Esophagus squamous epithelium (tissue), 5 donors: ENCODE measurements at places on chromosomes 2 and 18.

GRCh38 chr2:28956415-28956826 lies 24.7 kb upstream of the TOGARAM2 start:
- no peak for DNase-seq

DNA sequence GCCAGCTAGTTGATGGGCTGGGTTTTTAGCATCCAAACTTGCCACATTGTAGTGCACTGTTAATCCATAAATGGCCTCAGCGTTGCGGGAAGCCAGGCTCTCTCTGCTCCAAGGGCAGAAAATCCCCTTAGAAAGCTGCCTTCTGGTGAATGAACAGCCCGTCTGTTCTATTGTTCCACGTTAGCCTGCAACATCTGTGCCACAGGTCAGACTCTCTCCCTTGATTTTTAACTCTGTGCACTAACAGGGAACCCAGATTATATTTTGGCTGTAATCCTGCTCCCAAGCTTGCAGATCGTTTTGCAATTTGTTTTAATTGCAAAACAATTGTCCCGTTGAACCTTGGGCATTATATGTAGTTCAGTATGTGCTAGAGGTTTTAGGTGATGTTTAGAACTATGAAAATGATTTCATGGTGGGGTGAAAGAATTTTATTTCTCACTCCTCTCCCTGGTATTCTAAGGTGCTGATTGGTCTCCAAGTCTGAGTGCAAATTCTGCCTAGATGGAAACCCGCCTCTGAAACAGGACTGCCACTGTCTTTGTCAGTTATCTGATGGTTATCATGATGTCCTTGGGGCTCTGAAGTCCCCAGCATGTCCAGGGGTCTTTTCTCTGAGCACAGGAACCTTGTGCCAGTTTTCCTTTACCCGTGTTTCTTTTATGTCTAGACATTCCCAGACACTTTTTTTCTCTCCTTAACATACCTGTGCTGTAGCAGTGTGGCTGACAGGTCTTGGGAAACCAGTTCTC lies 106.6 kb downstream of the MAP4K4 start:
- no peak for DNase-seq

DNA sequence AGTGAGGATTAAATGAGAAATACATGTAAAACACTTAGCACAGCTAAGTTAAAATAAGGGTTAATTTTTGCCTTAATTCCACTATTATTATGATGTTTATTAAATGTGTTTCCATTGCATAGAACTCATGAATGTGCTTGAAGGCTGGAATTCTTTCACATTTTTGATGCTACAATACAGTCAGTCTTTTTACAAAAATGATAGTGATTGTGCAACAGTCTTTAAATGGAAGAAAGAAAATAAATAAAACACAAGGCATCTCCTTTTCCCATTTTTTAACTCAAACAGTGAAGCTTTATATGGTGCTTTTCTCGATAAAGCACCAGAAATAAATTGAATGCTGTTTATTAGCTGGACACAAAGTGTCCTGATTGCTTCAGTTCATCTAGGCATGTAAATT lies 123.9 kb downstream of the MAP2 start:
- no peak for DNase-seq

DNA sequence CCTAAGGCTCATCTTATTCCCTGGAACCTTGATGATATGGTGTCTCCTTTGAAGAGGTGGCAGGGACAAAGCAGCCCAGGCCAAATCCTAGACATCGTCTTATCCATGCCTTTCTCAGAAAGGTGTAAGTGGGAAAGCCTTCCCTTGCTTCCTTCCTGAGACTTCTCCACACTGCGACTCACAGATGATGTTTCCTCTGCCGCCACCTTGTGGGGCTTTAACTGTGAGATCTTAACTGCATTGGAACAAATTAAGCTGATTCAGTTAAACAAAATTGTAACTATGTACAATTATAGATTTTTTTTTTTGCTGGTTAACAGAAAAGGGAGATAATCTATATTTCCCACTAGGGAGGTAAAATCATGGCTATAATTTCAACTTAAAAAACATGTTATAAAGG lies 10.0 kb upstream of the GCA start:
- no peak for DNase-seq

GRCh38 chr2:163646687-163647086 lies 89.1 kb downstream of the FIGN start:
- DNase-seq = no peak

DNA sequence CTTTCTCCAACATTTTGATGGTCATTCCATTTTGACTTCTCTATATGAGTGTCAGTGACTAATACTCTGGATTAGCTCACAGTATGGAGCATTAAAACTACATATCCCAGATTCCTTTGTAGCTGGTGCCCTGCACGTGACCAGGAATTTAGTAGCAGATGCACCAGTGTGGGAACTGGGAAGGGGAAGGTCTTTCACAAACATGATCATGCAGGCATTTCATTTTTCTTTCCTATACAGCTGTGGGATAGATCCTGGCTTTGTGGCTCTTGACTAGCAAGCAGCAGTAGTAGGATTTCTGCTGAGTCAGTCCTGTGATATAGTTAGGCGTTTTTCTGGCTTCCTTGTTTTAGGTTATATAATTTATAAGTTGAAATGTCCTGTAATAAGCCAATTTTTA lies 971.0 kb upstream of the CDH2 start:
- no peak for DNase-seq

GRCh38 chr18:48835745-48836170 lies 115.0 kb downstream of the SMAD7 start:
- no peak for DNase-seq

GRCh38 chr2:7913974-7914373 lies 767.9 kb upstream of the ID2 start:
- no peak for DNase-seq

DNA sequence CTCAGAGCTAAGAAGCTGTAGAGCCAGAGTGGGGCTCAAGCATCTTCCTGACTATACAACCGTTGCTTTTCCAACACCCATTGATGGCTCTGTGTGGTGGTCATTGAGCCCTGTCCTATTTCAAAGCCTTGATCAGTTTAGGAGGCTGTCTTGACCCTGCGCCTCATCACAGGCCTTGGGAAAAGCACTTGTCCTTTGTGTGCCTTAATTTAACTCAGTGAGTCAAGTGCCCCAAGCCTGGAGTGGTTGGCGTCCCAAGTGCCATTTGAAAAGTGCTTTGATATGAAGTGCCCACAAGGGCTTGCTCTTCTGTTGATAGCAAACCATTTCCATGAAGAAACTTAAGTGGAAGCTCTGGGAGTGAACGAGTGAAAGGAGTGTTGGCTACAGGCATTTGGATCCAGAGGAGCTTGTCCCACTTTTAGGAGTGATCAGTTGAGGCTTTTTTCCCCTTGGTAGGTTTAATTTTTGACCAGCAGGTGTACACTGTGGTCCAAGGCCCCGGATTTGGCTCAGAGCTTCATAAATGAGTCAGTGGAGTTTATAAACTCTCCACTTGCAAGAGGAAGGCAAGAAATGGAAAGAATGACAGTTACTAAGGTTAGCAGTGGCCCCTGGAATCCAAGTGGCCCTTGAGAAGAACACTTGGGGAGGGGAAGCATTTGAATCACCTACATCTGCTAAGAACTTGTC lies 50.3 kb downstream of the ACTR2 start:
- no peak for DNase-seq

GRCh38 chr2:5164776-5165525 lies 527.2 kb upstream of the SOX11 start:
- DNase-seq = no peak
